Smooth muscle cell of trachea (primary cell): ENCODE measurements at places on chromosomes 5 and 9. TPM values are rescaled to one million over a fixed set of nuclear protein-coding genes. Genes with fewer than 3 reads are reported as not detected.

TAF11L10 gene
- not detected in 2 replicates for total RNA-seq

NUTM2G gene
- not detected in 2 replicates for total RNA-seq

ACTBL2 gene
- not detected in 2 replicates for total RNA-seq

PITX1 gene
- total RNA-seq = 3.6 and 12.6 TPM in 2 replicates

PCA3 gene
- not detected in 2 replicates for total RNA-seq

DMRT3 gene
- not detected in 2 replicates for total RNA-seq

SCGB3A1 gene
- total RNA-seq = not detected in 2 replicates

SUSD3 gene
- total RNA-seq = 0.73 and 1.3 TPM in 2 replicates

INSL4 gene
- total RNA-seq = not detected in 2 replicates

MARCHF11 gene
- total RNA-seq = not detected in 2 replicates

FOXD4L5 gene
- total RNA-seq = 0.15 and 0.17 TPM in 2 replicates
